ENCODE measurements at places on chromosomes 4 and X.

GRCh38 chrX:86078650-86079049 lies 31.3 kb upstream of the CHM start:
- no peak for DNase-seq

DNA sequence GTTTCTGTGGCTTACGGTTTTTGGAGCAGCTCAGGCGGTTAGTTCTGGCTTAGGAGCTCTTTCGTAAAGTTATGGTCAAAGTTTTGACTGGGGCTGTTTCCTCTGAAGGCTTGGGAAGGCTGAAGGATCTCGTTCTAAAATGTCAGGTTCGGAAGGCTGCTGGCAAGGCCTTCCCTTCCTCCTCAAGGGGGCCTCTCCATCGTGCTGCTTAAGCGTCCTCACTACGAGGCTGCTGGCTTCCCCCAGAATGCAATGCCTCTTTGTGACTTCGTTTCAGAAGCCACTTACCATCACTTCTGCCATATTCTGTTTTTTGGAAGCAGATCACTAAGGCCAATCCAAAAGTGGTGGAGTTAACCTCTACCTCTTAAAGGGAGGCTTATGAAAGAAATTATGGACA lies 1196.4 kb upstream of the TENM3 start:
- DNase-seq: no peak

- no peak for DNase-seq
These were observed 8.9 kb upstream of the SMIM10 start for GRCh38 chrX:134981910-134982309.

DNA sequence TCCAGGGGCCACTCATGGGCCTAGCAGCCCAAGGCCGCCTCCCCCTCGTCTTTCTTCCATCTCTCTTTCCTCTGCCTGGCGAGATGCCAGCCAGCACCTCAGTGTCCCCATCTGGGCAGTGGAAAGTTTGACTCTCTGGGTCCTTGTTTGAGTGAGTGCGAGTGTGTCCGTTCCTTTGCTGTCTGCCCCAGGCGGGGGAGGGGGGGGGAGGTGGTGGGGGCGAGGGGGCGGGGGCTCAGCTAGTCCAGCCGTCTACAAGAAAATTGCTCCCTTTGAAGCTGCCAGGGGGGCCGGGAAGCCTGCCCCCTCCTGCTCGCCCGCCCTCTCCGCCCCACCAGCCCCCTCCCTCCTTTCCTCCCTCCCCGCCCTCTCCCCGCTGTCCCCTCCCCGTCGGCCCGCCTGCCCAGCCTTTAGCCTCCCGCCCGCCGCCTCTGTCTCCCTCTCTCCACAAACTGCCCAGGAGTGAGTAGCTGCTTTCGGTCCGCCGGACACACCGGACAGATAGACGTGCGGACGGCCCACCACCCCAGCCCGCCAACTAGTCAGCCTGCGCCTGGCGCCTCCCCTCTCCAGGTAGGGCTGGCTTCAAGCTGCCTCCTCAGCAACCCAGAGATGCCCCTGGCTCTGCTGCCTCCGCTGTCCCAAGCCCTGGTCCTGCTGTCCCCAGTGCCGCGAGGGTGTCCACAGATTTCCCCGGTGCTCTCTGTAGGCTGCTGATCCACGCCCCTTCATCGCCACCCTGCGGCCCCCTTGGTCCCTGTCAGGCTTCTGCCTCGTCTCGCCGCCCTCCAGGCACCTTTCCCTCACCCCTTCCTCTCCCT lies at the start of gene BGN:
Gene BGN, plus strand, starts transcription at position 440 of the 821 bp plus-strand sequence. CDS start 9,652 bp downstream, outside the sequence.
- DNase-seq: peak; percentile 76

- peak; percentile 55 for DNase-seq
These were observed 695 bp upstream of the PIGA start for GRCh38 chrX:15336023-15336413.

GRCh38 chr4:60780874-60781273 lies 419.3 kb upstream of the ADGRL3 start:
- DNase-seq: peak; percentile 58

GRCh38 chrX:115018040-115018647 lies 728 bp upstream of the IL13RA2 start:
- DNase-seq: no peak

- no peak for DNase-seq
These were observed 23.4 kb upstream of the GLRB start for GRCh38 chr4:157052429-157053040.

DNA sequence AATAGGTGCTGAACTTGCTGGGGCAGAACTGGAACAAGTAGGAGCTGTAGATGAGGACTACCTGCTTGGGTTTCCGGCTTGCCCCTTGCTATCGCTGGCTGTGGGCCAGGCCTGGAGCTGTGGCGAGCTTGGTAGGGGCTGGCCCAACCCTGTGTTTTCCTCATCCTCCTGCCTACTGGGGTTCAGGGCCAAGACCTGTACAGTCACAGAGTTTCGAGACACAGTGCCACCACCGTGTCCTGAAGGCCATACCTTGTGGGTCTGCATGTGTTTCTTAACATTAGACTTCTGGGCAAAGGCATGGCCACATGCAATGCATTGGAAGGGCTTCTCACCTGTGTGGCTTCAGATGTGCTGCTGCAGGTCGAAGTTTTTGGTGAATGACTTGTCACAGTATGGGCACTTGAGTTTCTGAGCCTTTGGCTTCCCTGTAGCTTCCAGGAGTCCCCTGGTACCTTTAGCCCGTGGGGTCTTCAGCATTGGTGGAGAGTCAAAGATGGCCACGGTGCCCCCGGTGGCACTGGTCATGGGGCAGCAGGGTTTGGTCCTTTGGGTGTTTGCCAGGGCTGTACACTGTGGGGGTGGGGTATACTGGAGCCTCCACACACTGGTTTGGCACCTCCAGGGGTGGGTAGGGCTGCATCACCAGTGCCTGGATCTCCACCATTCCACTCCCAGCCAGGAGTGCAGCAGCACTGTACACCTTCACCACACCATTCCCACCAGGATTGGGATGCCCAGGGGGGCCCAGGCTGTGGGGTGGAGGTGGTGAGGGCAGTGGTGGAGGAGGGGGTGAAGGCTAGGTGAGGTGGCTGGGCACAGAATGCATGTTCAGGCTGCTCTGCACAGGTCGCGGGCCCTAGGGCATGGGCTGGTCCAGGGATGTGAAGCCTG lies 52.1 kb downstream of the CFAP299 start:
- DNase-seq: no peak

- DNase-seq: no peak
These were observed 76.8 kb downstream of the RTL5 start for GRCh38 chrX:72054779-72055489.

- no peak for DNase-seq
These were observed 46.4 kb upstream of the VBP1 start for GRCh38 chrX:155169881-155170280.

- peak; percentile 19 for DNase-seq
These were observed 142.1 kb upstream of the FTHL17 start for GRCh38 chrX:31213941-31214340.

- DNase-seq: peak; percentile 19
These were observed 75.1 kb upstream of the DDX3X start for GRCh38 chrX:41258871-41259270.

- no peak for DNase-seq
These were observed 36.3 kb downstream of the ARSD start for GRCh38 chrX:2892816-2893215.

- peak; percentile 84 for DNase-seq
These were observed 121.9 kb upstream of the SMIM10 start for GRCh38 chrX:134868771-134869495.

GRCh38 chr4:91471280-91471679 lies 832.5 kb upstream of the GRID2 start:
- DNase-seq: no peak

GRCh38 chrX:136457303-136457917 lies 30.3 kb upstream of the BRS3 start:
- no peak for DNase-seq

GRCh38 chr4:76697129-76697803 lies 200.7 kb downstream of the SOWAHB start:
- no peak for DNase-seq

- peak; percentile 70 for DNase-seq
These were observed 262.6 kb downstream of the C4orf33 start for GRCh38 chr4:129358571-129358970.

DNA sequence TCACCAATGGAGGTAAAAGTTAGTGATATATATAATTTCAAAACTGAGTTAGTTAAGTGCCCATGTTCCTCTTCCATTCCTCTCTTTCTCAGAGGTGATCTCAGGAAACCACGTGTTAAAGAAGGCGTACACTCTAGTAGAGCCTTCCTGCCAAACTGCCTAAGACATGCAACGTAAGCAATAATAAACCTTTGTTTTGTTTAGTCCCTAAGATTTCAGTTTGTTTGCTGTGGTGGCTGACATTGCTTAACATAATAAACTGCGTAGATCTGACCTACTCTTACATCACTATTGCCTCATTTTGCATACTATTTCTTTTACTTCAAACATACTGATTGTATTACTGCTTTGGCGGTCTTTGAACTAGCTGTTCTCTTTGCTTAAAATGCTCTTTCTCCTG lies 99.2 kb downstream of the JADE1 start:
- DNase-seq: no peak

GRCh38 chr4:1978226-1978625 lies 30.5 kb downstream of the NELFA start:
- no peak for DNase-seq

Data from fibroblast of skin of right biceps (primary cell).